ENCODE measurements at places on chromosomes 2 and 18.

GRCh38 chr2:49827366-49827765, 673.1 kb upstream of the FSHR start:
- DNase-seq, result no peak

- DNase-seq, result no peak
Observed at GRCh38 chr2:234712421-234712935, 215.6 kb upstream of the ARL4C start.

GRCh38 chr2:168192839-168193616, 54.4 kb downstream of the STK39 start:
- peak; percentile 87 for DNase-seq

DNA sequence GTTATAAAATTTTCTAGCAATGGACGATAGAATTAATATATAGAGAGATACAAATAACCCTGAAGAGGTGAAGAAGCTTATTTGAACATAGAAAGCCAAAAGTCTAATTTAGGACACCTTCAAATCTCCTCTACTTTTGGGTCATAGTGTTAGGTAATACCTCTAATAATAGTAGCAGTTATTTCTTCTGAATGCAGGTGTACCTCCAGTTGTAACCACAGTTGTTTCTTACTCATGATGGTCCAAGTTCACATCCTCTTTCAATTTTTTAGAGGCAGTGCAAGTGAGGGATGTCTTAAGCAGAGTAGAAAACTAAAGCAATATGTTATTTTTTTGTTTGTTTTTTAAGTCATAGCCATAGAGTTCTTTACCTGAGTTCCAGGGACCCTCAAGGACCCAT, 429.5 kb downstream of the CCDC85A start:
- no peak for DNase-seq

- no peak for DNase-seq
Observed at GRCh38 chr2:109614715-109615636, 812 bp downstream of the SOWAHC start.

GRCh38 chr2:240355962-240356361, 79.5 kb upstream of the GPC1 start:
- no peak for DNase-seq

GRCh38 chr18:23616258-23616657, 30.0 kb upstream of the NPC1 start:
- no peak for DNase-seq

GRCh38 chr2:152445791-152446201, 110.8 kb downstream of the FMNL2 start:
- no peak for DNase-seq

DNA sequence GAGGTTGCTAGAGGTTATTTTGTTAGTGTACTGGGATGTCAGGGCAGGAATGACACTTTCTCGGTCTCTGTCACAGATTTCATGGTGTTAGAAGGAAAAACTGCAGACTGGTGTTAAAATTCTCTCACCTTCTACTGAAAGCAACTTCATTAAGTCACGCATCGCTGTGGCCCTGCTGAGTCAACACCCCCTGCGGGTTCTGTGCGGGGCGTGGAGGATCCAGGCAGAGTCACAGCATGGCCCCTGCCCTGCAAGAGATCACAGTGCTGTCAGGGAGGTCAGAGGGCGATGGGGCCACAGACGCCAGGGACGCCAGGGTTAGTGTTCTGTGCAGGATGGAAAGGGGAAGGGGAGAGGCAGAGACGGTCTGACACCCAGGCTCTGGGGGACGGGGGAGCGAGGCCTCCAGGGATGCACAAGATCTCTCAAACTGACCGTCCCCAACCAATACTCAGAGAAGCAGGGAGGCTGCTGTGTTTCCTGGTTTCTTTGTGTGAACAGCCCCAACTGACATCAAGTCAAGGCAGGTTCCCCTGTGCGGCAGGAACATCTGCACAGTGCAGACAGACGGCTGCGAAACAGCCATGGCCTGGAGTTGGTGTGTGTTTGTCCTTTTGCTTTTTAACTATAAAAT, 354.9 kb upstream of the SALL3 start:
- DNase-seq, result no peak

DNA sequence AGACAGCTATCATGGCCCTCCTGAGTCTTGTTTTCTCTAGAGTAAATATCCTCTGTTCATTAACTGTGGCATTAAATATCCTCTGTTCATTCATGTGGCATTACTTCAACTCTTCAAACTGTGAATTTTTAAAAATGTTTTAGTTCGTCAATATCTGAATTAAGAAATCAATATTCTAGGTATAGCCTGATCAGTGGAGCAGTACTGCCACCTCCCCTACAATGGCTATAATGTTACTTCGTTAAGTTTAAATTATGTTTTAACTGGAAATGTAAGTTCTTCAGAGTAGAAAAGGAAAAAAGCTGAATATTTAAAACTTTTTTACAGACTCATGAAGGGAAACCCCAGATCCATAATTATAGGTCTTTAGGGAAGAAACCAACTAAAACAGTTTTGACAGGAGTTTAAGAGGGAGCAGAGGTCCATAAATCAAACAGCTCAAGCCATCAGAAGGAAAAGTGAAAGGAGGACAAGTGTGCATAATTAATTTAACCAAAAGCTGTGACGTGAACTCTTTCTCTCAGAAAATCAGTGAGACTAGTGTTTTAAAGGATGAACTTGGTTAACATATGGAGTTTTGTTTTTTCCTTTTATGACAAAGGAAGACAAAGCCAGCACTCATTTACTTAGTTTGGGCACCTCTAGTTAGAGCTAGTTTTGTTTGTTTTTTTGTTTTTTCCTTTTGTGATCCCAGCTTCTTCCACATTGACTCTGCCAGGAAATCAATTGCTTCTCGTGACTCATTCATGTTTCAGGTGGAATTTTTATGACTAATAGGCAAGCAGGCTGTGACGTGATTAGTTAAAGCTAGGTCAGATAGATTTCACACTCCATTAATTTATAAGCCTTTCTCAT, 44.9 kb downstream of the RBBP8 start:
- no peak for DNase-seq

DNA sequence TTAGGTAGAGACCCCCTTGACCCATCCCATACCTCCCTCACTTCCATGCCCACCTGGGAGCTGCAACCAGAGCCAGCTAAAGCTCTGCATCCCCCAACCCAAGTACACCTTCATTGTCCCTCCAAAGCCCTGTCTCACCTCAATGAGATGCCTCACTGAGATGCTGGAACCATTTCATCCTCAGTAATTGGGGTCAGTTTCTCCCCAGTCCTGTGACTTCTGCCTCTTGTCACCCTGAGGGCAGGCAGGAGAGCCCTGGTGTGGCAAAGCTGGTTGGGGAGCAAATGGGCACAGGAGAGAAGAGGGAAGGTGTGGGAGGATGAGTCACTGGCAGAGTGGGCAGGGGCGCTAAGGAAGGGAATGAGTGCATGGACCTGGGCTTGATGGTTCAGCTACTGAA, 27.9 kb upstream of the NT5DC4 start:
- DNase-seq, result peak; percentile 19

- DNase-seq, result no peak
Observed at GRCh38 chr2:183984871-183985270, 613.5 kb upstream of the ZNF804A start.

All from T-helper 1 cell (primary cell).